RPMI7951 (cell line): ENCODE measurements at places on chromosomes 13 and 19. TPM values are rescaled to one million over a fixed set of nuclear protein-coding genes. Genes with fewer than 3 reads are reported as not detected.

Gene CCDC122
- total RNA-seq = 3.5 and 18.0 TPM in 2 replicates

Gene ELAVL1
- 31.8 and 39.0 TPM in 2 replicates for total RNA-seq

Gene FFAR1
- total RNA-seq = not detected in 2 replicates

Gene SMIM24
- total RNA-seq = not detected in 2 replicates

Gene LRRC25
- total RNA-seq = not detected in 2 replicates

Gene GNA15
- total RNA-seq = 36.5 and 42.2 TPM in 2 replicates

Gene THSD8
- not detected in 2 replicates for total RNA-seq

Gene CEACAM5
- total RNA-seq = not detected in 2 replicates

Gene ADGRE1
- total RNA-seq = 6.6 and 7.2 TPM in 2 replicates

Gene KCTD12
- total RNA-seq = 16.2 and 18.5 TPM in 2 replicates

Gene VSTM1
- 0.29 TPM in 1 of 2 replicates, not detected in the other for total RNA-seq

Gene ANGPTL4
- total RNA-seq = 9.0 and 10.4 TPM in 2 replicates

Gene ATP1A3
- total RNA-seq = under 0.01 and 0.10 TPM in 2 replicates

Gene PLIN5
- total RNA-seq = not detected in 2 replicates

Gene ERICH6B
- not detected in 2 replicates for total RNA-seq

Gene VSTM2B
- not detected in 2 replicates for total RNA-seq

Gene ZNF154
- total RNA-seq = not detected in 2 replicates

Gene FXYD3
- total RNA-seq = 3.0 and 3.7 TPM in 2 replicates

Gene OVOL3
- not detected in 2 replicates for total RNA-seq

Gene CLDN10
- not detected in 2 replicates for total RNA-seq

Gene FCAR
- total RNA-seq = not detected in 2 replicates
